Activated CD4-positive, alpha-beta T cell treated with anti-CD3 and anti-CD28 coated beads, Interleukin-2, amount 10 ng/mL, durations not matched to agents 24 days and 14 days (primary cell): ENCODE measurements at places on chromosomes 3 and 15.

DNA sequence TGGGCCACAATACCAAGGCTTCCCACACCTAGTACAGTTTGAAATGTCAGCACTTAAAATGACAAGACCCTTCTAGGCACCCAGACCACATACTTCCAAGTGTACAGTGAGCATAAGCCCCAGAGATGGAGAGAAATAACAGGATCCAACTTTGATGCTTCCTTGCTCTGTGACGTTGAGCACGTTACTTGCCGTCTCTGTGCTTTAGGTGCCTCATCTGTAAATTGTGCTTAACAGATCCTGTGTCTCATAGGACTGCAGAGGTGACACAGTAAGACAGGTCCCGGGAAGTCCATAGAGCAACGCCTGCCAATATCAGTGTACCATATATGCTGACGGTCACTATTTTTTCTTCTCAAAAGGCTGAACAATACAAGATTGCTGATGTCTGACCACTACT, 59.1 kb downstream of the LRIG1 start:
- no peak for DNase-seq

DNA sequence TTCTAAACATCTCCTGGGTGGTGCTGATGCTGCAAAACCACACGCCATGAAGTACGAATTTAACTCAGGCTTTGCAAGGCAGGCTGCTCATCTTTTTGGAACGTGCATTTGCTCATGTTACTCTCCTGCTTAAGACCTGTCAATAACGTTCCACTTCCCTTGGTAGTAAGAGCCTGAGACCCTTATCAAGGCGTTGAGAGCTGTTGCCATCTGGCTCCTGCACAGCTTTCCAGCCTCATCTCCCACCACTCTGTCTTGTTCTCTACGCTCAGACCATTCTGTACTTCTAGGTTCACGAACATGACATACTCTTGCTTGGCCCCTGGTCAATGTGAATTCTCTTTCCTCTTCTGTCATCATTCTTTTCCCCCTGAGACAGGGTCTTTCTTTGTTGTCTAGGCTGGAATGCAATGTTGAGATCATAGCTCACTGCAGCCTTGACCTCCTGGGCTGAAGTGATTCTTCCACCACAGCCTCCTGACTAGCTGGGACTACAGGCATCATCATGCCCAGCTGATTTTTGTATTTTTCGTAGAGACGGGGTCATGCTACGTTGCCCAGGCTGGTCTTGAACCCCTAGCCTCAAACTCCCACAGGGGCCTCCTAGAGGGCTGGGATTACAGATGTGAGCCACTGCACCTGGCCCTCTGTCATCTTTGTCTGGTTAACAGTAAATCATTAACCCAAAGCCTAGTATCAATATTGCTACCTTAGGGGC, 202.8 kb downstream of the CADPS start:
- no peak for DNase-seq

DNA sequence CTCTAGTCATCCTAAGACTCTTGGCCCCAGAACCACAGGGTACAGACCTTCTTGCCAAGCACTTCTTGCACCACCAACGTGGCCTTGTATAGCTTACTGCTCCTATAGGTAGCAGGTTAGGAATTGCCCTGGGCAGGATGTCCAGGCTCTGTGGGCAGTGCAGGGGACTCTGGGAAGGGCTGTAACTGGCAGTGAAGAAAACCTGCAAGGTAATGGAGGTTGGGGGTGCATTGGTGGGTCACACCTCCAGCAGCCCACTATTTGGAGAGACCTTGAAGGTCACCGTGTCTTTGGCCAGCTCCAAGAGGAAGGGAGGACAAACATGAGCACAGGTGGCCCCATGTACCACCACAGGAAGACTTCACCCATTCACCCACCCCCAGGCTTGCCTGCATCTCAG, 21.3 kb upstream of the XYLB start:
- no peak for DNase-seq

DNA sequence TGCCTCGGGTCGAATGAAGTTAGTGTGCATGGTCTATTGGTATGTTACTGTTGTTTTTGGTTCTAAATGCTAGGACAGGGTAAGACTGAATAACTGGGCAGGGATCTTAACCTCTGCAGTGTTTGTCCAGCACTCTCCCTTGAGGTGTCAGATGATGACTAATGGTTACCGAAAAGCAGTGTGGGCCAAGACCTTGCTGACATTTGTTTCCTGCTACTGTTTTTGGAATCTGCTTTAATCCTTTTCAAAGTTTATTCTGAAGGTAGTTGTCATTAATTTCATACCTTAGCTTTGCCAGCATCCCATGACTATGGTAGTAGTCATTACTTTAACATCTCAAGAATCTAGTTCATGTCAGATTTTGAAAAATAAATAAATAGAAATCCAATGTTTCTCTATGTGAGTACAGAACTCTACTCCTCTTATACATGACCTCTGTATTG, 117.0 kb downstream of the P3H2 start:
- DNase-seq: no peak

- DNase-seq: no peak
Observed at GRCh38 chr3:153744889-153745288, 376.3 kb upstream of the ARHGEF26 start.

- DNase-seq: no peak
Observed at GRCh38 chr15:29631076-29632070, 190.9 kb downstream of the TJP1 start.

DNA sequence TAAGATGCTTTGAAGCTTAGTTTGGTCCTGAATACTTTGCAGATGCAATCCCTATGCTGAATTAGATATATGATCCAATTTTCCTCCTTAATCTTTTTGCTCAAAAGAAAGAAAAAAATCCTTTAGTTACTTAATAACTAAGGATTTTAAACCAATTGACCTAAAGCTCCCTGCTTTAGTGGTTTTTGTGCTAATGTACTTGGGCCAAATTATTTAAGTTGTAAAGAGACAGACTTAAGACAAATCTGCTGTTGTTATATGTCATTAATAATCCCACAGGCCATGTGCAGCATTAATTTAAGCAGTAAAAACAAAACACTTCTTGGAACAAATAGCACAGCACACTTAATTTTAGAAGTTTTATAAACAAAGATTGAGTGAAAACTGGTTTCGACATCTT, 776.1 kb upstream of the SEMA6D start:
- no peak for DNase-seq

DNA sequence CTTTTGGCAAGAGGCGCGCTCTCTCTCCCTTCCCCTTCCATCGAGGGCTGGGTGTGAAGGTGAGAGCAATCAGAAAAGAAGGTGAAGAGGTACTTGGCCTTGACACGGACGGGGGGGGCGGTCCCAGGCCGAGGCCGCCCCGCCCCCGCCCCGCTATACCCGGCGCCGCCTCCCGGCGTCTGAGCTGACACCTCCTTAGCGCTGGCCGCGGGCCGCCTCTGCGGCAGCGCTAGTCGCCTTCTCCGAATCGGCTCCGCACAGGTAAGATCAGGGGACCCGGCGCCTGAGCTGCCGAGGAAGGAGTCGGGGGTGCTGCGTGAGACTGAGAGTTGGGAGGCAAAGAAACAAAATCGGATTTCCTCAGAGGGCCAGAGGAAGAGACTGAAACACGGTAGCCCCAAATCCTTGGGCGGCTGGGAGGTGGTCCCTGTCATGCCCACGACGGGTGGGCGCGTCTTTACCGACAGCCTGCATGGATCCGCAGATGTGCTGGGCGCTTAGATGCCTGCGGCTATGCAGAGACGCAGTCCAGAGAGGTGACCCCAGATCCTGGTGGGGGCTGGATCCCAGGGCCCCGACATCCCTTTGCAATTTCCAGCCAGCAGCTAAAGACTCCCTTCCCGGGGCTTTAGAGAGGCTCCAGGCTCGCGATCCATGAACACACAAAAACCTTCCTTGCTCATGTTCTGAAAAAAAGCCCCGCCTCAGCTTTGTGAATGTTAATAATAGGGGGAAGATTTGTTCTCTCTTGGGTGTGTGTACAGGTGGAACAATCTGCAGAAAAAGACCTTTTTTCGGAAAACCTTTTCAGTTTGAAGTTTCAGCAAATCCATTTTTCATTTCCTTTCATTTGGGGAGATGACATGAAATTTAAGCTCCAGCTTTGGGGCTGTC, at the start of gene ENTPD3:
Gene ENTPD3 (plus strand): TSS at position 184 of the 894 bp plus-strand sequence. CDS start 874 bp downstream, outside the sequence.
- peak; percentile 71 for DNase-seq

DNA sequence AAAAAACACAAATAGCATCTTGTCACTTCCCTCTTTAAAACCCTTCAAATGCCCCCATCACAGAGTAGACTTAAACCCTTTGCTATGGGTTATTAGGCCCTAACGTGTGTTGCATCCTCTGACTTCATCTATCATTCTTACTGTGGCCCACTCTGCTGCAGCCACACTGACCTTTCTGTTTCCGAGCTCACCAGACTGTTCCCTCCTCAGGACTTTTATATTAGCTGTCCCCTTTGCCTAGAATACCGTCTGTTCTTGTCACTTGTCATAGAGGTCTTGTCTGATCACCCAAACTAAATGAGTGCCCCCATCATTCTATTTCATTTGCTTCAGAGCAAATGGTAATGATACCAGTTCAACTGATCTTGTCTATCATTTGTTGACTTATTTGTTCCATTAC, 877 bp upstream of the FEM1B start:
- peak; percentile 58 for DNase-seq

GRCh38 chr3:52259035-52259434, 13.5 kb downstream of the PPM1M start:
- DNase-seq: no peak

GRCh38 chr3:159244933-159245332, 443.1 kb downstream of the MFSD1 start:
- no peak for DNase-seq

- DNase-seq: no peak
Observed at GRCh38 chr3:32866533-32866932, 48.7 kb downstream of the TRIM71 start.

GRCh38 chr3:122533931-122534334, 19.2 kb upstream of the KPNA1 start:
- DNase-seq: peak; percentile 81

- DNase-seq: no peak
Observed at GRCh38 chr3:13278783-13279531, 141.2 kb downstream of the NUP210 start.

DNA sequence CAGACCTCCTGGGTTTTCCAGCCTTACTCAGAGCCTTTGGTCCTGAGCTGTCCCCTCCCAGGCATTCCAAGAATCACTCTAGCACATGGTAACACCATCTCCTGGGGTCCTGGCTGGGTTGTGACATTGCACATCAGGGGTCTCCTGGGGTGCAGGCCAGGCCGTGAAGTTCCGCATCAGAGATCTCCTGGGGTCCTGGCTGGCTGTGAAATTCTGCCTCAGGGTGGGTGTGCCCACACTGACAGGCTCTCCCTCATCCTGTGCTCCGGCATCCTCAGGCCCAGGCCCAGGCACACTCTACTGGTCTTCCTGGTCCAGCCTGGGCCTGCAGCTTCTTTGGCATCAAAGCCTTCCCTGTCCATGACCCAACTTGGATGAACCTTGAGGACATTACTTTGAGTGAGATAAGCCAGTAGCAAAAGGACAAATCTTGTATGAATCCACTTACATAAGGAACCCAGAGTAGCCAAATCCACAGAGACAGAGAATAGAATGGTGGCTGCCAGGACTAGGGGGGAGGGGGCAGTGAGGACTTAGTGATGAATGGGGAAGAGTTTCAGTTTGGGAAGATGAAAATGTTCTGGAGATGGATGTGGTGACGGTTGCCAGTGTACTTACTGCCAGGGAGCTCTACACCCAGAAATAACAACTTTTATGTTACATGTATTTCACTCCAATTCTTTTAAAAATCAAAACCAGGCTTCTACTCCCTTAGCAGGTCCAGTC, 49.1 kb upstream of the KLF13 start:
- DNase-seq: peak; percentile 36

- DNase-seq: no peak
Observed at GRCh38 chr15:100235030-100235617, 106.7 kb downstream of the ADAMTS17 start.

DNA sequence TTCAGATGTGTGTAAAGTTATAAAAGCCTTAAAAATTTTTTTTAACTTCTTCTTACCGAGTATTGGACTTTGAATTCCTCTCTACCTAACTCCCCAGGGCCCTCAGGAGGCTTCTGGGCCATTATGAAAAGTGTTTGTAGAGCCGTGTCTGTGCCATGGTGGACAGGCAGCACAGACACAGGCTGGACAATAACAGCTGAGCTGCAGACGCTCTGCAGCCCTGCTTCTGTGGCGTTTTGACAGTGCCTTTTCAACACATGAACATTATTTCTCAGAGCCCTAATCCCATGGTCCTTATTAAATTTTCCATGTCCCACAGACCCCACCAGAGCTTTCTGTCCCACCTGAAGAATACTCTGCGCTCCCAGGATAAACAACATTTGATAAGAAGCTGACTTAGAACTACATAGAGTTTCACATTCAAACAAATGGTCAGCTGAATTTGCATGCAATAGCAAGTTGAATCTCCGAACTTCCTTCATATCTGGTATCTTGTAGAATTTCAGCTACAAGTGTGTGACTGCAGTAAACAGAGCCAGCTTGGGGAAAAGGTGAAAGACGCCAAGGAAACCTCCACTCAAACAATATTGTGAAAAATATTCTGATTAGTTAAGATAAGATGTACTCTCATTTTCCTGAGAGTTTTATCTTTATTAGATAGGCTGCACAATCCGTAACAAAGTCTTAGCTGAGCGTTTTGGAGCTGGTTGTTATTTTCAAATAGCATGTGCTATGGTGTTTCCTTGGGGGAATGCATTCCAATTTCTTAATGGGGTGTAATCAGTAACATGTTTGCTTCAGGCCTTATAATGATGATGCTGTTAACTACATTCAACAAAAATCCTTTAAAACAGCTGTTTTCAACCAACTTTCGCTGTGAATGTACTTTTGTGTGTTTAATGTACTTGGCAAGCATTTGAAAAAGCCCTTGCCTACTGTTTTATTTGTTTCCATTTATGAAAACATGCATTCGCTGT, 378.2 kb downstream of the MECOM start:
- no peak for DNase-seq

DNA sequence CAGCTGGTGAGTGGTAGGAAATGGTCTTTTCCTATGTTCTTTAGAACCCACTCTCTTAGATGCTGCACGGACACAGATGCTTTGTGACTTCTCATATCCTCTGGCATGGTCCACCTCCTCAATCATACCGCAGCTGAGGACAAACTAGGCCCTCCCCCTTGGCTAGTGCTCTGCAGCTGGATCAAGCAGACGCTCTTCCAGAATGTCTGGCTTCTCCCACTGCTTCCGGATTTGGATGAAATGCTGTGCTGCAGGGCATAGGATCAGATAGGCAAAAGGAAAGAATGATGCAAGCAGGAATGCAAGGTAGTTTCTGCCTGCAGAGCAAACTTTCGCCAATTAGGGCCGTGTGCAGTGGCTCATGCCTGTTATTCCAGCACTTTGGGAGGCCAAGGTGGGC, 75.7 kb upstream of the SLC4A7 start:
- no peak for DNase-seq

GRCh38 chr3:72262736-72263135, 477.8 kb upstream of the PROK2 start:
- no peak for DNase-seq

- DNase-seq: no peak
Observed at GRCh38 chr3:194101592-194102432, 34.1 kb upstream of the HES1 start.

GRCh38 chr3:115834068-115834467, 210.8 kb downstream of the GAP43 start:
- no peak for DNase-seq

DNA sequence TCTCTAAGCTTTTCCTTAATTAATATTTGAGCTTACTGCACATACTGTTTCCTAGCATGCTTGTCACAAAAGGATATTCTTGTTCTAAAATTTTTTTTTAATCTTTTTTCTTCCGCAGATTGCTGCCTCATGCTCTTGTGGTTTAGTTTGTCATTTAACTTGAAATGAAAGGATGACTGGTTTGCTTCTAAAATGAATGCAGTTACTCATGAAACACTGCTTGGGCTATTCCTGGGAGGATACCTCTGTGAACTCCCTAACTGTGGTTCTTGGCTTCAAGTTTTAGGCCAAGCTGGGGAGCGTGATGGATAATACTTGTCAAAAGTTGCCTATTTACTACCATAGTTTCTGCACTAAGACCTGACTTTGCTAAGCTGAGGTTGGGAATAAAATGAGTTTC, 64.0 kb downstream of the USP13 start:
- no peak for DNase-seq
